ENCODE measurements at places on chromosomes 3 and 15.

- no peak for DNase-seq
These were observed 276.1 kb upstream of the GOLGA6L4 start for GRCh38 chr15:83959477-83959876.

DNA sequence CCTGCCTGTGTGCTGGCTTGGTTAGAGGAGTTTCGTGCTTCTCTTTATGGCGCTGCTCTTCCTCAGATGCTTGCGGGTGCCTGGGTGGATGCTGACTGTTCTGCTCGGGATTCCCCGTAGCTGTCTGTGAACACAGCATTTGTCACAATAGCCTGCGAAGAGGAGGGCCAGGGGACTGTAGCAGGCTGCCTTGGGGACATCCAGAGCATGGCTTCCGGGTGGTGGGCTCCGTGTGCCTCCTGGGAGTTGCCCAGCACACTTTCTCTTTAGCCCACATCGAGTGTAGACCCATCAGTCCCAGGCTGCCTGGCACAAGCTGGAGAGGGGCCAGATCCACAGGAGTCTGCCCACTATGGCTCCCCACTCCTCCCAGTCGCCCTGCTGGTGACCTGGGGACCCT lies 22.4 kb downstream of the LRRK1 start:
- no peak for DNase-seq

DNA sequence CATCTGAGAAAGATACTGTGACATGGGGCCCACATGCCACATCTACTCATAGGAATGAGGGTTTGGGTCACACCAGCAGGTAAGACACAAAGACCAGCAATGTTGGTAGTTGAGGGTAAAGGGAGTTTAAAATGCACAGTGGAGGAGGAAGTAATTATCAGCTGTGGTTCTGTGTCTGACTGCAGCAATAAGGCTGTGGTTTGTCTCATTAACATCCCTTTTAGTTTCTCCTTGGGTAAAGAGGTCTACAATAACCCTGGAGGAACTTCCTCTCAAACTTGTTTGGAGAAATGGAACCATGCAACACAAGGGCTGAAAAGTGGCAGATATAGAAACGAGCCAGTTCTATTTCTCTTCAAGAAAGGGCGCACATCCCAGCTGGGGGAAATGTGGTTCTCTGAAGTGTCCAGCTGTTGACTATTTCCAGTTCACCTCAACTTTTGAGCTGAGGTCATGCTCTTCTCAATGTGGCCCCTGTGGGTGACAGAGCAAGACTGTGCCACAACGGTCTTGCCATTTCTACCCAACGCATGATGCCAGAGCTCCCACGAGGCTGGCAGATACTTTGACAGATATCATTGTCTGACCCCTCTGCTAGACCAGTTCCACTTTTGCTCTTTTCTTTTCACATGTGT lies 234.3 kb downstream of the SQOR start:
- DNase-seq = no peak

DNA sequence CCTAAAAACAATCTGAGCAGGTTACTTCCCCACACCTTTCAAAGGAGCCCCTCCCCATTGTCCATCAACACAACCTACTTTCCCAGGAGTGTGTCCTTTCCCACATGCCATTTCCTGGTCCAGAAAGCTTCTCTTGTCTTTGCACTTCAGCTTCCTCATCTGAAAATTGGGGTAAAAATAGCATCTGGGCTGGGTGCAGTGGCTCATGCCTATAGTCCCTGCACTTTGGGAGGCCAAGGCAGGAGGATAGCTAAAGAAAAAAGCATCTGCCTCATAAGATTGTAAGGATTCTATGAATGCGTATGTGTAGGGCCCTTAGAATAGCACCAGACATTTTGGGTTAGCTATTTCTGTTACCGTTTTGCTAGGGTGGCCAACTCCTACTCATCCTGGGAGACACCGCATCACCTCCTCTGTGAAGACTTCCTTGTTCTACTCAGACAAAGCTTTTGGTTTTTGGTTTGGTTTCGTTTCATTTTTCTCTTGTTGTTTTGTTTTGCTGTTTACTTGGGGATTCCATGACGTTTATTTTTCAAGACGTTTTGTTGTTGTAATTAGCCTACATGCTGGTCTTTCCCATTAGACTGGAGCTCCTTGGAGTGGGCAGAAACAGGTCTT lies 224.4 kb upstream of the TLE3 start:
- DNase-seq = no peak

- no peak for DNase-seq
These were observed 372.1 kb downstream of the MAGI1 start for GRCh38 chr3:65666448-65667091.

DNA sequence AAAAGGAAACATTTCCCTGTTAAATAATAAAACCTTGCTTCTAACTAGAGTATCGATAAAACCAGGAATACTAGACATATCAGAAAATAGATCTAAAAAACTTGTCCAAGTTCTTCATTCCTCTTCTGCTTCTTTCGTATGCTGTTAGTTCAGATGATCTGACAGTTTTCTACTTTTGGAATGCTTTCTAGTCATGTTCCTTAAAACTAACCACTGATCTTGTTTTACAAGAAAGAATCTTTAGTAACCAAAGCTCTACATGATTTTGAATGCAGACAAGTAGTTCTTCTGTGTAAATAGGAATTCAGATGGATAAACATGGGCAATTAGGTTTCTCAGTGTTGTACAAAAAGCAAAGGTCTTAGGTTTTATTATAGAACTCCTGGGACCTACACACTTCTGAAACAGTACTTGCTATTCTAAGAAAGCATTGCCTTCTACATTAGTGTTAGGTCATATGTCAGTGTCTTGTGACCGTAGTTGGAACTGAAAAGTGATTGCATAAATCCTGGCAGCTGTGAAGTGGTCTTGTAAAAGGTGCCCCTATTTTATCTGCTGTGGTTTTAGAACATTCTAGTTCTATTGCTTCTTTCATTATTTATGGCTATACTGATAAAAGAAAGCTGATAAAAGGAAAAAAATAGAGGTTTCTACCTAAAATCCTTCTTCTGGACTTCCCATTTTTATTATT lies 40.7 kb downstream of the SNRK start:
- no peak for DNase-seq

- DNase-seq = no peak
These were observed 6.3 kb downstream of the RTP2 start for GRCh38 chr3:187696021-187696420.

DNA sequence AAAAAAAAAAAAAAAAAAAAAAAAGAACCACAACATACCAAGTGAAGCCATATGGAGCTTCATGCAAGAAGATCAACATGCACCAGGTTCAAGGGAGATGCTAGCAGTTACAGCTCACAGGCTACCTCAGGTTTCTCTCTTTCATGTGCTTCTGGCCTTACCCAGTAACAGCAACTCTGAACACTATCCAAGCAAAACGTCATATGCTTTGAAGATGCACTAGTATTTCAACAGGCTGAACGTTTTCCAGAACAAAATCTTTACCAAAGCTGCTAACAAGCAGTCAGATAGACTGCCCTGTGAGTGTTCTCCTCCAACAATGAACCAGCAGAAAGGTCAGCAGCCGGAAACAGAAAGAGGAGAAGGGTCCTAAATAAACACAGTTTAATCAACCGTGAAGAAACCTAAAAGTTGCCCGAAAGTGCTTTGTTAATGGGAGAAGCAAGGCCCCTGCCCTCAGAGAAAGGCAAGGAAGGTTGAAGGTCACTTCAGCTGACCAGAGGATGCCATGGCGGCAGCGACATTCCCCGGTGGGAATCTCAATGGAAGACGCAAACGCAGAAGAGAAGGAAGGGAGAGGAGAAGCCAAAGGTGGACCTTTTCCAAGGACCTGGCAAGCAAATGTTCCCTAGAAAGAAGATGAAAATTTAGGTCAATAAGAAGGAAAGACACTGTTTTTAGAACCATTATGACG lies 80.1 kb downstream of the CCNL1 start:
- DNase-seq = no peak

DNA sequence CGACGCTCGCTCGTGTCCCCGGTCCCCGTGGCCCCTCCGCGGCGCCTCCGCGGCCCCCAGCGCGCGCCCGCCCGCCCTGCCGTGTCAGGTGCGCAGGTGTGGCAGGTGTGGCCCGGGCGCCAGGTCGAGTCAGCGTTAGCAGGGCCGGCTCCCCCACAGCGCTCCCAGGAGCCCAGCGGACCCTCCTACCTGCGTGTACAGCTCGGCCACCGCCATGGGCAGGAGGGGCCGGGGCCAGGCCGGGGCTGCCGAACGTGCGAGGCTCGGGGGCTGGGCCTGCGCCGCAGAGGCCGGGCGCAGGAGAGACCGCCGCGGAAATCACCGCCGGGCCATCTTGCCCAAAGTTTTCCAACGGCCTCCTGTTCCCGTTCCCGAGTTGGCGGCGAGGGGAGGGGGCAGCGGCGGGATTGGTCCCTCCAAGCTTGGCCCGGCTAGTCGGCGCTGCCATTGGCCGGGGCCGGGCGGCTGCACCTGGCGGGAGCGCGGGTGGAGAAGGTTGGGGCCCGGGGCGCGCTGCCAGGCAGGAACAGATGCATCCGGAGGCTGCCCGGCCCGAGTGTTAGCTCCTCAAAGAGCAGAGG lies at the start of gene MYO5C:
MYO5C (minus strand) TSS at position 384 of the 581 bp plus-strand sequence; CDS start at position 216, 168 bp downstream.
- DNase-seq = peak; percentile 55

DNA sequence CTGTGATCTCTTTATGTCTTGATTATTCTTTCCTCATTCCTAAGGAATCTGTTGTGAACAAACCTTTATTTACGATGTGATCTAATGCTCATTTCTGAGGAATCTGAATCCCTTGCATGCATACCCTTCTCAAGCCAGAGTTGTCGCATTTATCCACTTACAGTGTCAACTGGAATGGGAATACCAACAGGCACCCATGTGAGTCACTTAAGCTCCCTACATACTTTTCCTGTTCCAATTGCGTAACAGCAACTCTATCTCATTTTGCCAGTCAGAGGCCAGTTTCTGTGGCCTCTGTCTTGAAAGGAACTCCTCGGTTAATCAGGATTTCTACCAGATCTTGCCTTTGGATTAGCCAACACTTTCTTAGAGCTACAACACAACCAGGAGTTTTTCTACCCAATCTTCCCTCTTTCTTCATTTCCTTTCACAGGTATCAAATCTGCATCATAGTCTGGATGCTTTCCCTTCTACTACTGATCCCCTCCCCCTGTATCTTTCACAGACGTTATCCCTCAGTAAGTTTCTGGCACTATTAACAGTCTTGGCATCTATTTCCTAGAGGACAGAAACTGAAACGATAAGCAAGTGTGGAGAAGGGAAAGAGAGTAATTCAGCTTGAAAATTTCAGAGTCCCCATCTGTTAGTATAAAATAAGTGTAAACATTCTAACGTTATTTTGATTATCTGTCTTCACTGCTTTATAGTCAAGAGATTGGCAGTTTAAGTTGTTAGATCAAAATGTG lies 66.8 kb upstream of the BCHE start:
- no peak for DNase-seq

DNA sequence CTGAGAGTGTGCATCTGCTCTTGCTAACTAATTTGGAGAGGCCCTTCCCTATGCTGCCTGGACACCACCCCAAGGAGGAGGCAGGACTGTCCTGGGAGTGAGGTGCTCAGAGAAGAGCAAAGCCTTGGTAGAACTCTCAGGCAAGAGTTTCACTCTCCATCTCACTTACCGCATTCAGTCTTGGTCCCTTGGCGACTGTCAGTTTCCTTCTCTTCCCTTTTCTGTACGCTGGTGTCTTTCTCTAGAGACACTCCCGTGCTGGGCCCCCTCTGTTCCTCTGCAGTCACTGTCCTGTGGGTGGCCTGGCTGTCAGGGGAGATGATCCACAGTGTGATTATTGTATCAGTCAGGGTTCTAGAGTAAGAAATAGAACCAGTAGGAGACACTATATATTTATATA lies 44.0 kb downstream of the IDH2 start:
- DNase-seq = no peak

GRCh38 chr15:84001655-84002054 lies 233.9 kb upstream of the GOLGA6L4 start:
- no peak for DNase-seq

GRCh38 chr3:6125520-6125919 lies 735.4 kb upstream of the GRM7 start:
- DNase-seq = no peak

- no peak for DNase-seq
These were observed 12.1 kb downstream of the C15orf39 start for GRCh38 chr15:75213768-75214221.

GRCh38 chr3:100526613-100527346 lies 34.4 kb downstream of the TMEM45A start:
- no peak for DNase-seq

- no peak for DNase-seq
These were observed 1.5 kb upstream of the IGSF10 start for GRCh38 chr3:151462278-151462780.

GRCh38 chr15:92886815-92887214 lies 13.3 kb upstream of the CHD2 start:
- no peak for DNase-seq

GRCh38 chr3:73056014-73056844 lies 5.2 kb upstream of the EBLN2 start:
- no peak for DNase-seq

GRCh38 chr15:89078851-89079810 lies 9.1 kb upstream of the ABHD2 start:
- no peak for DNase-seq

DNA sequence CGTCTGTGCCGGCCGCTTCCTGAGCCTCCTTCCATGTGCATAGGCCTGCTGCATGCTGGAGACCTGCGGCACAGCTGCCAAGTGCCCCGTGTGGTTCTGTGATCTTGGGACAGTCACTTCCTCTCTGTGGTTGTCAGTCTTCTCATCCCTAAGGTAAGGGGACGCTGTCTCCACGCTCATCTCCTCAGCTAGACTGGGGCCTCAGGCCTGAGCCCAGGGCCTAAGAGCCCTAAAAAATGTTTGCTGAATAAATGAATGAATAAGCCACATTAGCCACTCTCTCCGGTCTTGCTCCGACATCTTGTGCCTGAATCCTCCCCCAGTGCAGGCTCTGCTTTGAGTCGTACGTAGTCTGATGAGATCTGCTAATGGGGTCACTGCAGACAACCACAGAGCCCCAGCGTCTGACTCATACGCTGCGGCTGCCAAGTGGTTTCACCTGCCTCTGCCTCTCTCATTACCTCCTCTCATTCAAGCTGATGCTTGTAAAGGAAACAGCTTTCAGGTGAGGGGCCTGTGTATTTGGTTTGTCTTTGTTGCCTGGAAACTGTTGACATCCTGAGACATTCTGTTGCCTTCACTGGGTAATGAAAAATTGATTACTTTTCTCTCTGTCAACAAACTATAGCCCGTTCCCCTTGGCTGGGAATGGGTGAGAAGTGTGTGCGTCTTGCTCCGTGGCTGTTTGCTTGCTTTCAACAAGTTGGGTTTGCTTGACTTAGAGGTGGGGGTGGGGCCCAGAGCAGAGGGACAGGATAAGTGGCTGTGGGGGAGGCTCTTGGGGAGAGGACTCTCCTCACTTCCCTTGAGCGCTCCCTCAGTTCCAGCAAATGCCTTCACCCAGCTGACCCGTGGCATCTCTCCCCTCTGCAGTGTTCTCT lies 15.9 kb downstream of the RPLP1 start:
- no peak for DNase-seq

- peak; percentile 53 for DNase-seq
These were observed 8.0 kb upstream of the CCDC33 start for GRCh38 chr15:74227968-74228722.

DNA sequence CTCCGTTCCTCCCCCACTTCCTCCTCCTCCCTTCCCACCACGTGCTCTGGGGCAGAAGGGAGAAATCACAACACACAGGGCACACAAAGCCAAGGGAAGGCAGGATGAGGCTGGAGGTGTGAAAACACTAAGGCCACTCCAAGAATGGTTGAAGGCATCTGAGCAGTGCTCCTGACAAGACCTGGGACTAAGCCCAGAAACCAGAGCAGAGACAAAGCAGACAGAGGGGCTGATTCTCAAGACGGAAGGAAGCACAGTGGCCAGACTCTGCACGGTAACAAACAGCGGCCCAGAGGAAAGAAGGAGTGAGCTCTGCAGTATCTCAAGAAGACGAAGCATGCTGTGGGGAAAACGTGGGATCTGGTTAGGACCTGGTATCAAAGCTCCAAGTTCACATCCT lies 78.1 kb downstream of the ADCY5 start:
- no peak for DNase-seq

GRCh38 chr3:49616491-49616941 lies 57.6 kb upstream of the APEH start:
- no peak for DNase-seq
